AG10803 (cell line): ENCODE measurements at places on chromosomes 3 and 15.

DNA sequence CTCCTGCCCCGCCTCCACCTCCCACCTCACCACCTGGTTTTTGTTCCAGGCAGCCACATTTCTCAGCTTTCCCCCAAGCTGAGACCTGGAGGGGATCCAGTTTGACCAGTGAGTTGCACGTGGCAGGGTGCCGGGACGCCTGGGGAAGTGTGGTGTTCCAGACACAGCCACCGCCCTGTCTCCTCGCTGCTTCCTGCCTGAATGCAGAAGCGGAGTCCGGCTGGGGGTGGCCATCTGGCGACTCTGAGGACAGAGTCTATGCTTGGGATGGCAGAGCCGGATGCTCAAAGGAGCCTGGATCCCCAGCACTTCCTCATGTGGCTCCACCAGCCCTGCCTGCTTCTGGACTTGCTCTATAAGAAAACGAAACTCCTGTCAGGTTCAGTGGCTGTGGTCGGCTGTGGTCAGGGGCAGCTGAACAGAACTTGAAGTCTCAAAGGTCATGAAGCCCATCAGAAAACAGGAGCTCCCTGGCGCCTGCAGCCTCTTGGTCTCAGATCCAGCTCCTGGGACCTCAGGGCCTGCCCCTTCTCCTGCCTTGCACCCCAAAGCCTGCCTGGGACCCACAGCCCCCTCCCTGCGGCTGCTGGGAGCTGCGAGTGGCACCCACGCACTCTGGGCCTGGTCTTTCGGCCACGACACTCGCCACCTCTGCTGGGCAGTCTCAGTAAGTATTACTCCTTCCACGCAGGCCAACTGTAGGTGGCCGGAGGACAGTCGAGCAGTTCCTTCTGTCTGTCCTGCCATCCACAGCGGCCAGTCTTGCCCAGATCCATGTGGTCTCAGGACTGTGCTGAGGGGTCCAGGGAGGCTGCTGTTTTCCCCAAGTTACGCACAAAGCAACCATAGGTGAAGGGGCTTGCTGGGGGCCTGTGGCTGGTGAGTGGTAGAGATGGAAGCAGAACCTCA, 112.8 kb upstream of the MEF2A start:
- DNase-seq, result peak; percentile 45

- no peak for DNase-seq
Observed at GRCh38 chr3:144544871-144545270, 573.2 kb downstream of the DIPK2A start.

GRCh38 chr3:123947482-123947881, 13.5 kb downstream of the CCDC14 start:
- peak; percentile 28 for DNase-seq

DNA sequence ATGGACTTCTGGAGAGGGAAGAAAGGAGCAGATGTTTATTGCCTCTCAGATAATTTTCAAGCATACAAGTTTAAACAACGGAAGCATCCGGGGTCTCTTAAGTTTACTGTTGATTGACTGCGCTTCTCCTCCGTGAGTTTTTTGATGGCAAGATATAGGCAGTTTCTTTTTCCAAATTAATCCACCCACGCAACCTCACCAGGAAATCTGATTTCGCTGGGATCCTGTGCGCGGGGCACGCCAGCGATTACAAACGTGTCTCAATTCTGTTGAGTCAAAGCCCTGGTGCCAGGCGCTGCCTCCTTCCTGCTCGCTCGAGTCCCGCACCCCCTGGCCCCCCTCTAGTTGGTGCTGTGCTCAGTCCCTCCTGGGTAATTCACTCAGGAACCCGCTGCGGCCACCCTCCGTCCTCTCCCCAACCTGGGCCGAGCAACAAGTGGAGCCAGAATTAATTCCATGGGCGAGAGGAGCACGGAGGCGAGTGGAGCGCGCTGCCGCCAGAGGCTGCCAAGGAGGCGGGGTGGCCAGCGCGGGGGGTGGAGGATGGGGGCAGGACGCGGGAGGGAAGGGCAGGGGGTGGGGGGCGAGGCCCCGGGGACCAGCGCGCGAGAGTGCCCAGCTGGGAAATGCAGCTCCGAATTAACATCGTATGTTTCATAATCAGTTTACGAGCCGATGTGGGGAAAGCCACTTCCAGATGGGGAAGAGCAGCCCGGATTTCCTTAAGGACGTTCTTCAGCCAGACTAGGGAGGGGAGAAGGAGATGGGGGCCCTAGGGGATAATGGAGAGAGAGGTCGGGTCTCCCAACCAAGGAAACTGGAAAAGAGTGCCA, 6.0 kb downstream of the WNT5A start:
- DNase-seq, result peak; percentile 94

DNA sequence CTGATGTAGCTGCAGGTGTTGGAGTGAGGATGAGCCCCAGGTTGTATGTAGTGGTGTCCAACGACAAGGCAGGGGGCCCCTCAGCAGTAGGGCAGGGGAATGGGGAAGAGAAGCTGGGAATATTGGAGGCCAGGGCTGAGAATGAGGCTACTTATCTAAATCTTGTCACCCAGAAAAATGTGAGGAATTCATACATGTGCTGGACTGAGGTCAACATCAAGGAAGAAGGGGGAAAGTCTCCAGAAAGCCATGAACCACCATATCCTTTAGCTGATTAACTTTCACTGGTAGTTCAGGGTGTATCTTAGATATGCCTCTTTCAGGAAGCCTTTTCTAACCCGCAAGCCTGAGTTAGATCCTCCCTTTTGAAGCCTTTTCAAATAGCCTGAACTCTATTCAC, 22.6 kb upstream of the FSTL1 start:
- peak; percentile 61 for DNase-seq

GRCh38 chr15:92633418-92633817, 22.2 kb downstream of the FAM174B start:
- DNase-seq, result no peak
